ENCODE measurements at places on chromosomes 12 and 14. TPM values are rescaled to one million over a fixed set of nuclear protein-coding genes. Genes with fewer than 3 reads are reported as not detected.

DNA sequence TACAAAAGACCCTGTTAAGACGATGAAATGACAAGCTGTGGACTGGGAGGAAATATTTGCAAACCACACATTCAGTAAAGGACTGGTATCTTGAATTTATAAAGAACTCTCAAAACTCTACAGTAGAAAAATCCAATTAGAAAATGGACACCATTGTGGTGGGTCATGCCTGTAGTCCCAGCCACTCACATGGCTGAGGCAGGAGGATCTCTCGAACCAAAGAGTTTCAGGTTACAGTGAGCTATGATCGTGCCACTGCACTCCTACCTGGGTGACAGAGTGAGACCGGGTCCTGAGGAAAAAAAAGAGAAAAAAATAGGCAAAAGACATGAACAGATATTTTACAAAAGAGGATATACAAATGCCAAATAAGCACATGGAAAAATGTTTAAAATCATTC lies 41.9 kb downstream of the TTC6 start:
- DNase-seq, result no peak

GRCh38 chr14:86533834-86534233 lies 1003.9 kb downstream of the FLRT2 start:
- no peak for DNase-seq

DNA sequence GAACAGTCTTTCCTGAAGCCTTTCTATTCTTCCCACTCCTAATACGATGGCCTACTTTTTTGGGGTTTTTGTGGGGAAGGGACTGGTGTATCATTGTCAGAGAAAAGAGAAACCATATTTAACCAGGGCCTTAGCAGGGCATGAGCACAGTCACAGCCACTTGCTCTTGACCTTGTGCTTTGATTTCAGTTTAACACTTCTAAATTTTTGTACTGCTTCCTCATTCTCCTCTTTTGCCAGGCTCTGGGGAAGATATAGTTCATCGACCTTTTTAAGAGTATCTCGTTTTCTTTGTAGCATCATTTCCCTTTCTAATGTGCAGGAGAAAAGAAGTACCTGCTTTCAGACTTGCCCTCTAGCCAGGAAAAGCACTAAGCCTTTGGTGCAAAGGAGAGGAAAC lies 2.2 kb downstream of the ZBTB1 start:
- no peak for DNase-seq

- DNase-seq, result no peak
These were observed 197.4 kb upstream of the GARIN6 start for GRCh38 chr12:99450036-99450630.

DNA sequence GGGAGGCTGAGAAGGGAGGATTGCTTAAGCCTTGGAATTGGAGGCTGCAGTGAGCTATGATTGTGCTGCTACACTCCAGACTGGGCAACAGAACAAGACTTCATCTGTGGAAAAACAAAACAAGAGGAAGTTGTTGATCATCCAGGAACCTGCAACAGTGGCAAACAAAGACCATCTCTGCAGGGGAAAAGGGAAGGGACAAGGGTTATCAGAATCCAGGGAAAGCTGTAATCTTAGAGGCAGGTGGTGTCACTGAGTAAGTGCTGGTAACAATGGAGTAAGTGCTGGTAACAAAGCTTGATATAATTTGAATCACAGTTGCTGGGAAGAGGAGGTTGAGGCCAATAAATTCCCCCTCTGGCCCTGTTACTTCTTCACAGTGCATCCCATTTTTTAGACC lies 27.5 kb upstream of the DCN start:
- DNase-seq, result no peak

GRCh38 chr12:70571029-70571428 lies 66.2 kb downstream of the PTPRB start:
- no peak for DNase-seq

- no peak for DNase-seq
These were observed 4.6 kb upstream of the ZDHHC22 start for GRCh38 chr14:77145975-77146740.

- DNase-seq, result no peak
These were observed 71.6 kb downstream of the OTOGL start for GRCh38 chr12:80170915-80171314.

DNA sequence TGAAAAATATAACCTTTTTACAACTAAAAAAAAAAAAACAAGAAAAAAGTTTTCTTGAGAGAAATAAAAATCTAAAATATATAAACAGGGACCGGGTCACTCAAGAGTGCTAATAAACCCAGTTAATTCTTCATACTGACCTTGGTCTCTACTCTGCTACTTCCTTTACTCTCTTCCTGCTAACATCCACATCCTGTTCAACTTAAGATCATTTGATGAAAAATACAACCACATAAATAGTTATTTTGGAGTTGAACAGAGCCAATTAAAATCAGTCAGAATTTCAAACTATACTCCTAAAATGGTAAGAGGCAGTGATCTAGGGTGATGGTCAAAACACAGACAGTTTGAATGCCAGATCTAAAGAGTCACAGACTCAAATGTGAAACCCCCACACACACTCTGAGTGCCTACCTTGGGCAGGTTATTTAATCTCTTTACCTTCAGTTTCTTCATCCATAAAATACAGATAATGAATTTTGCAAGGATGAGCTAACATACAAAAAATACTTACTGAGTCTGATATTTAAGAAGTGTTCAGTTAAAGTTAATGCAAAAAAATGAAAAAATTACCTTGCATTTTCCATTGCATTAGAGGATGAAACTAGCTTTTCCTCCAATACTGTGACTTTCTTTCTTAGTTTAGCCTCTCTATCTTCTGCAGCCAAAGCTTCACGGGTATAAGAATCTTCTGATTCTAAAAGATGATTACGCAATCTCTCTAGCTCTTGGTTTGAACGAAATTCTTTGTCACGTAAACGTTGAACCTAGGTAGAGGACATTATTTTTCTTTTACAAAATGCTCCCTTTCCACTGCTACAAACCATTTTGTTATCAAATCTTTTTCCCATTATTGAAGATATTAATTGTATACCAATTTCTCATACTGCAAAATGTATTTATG lies 40.9 kb downstream of the TRIP11 start:
- peak; percentile 4 for DNase-seq

- no peak for DNase-seq
These were observed 2.1 kb upstream of the AKAP5 start for GRCh38 chr14:64463195-64463594.

Gene KRT85
- not detected for total RNA-seq

Gene RASSF8
- not detected for total RNA-seq

Gene CLEC4A
- 1.2 TPM for total RNA-seq

Gene CCDC175
- not detected for total RNA-seq
